ENCODE measurements at places on chromosomes 5 and 9.

- DNase-seq: no peak
Observed at GRCh38 chr5:10481241-10481935, 39.7 kb downstream of the ROPN1L start.

GRCh38 chr5:124253203-124253810, 493.1 kb downstream of the ZNF608 start:
- no peak for DNase-seq

DNA sequence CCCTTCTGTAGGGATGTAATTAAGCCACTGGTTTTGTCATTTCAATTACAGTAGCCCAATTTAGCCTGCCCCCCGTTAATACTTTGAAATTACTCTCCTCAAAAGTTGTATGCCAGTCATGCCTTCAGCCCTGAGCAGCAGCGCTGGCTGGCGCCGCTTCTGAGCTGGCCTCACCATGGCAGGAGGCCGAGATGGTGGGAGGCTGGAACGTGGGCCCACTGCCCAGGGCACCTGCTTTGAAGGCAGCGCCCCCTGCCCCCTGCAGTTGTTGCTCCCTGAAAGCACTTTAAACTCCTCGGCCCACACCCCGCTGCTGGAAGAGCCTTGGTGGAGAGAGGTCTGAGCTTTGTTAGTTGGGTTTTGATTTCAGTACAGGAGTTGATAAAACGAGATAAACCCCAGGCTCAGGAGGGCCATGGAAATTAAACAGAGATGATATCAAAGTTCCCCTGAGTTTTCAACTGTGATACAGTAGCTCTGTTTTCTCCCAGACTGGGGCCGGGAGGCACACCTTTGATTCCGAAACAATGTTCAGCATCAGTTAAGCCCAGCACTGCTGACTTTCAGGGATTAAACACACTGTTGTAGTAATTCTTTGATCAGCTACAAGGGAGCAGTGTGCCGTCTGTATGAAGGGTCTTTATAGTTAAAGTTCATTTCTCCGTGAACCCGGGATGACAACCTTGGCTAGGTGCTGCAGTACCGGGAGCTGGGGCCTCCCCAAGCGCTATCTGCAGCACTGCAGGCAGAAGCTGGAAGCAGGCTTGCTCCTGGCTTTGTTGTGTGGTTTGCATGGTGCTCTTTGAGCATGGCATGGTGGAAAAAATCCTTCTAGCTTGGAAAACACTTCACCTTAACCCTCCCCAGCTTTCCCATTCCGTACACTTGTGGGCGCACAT, 9.5 kb downstream of the MVB12B start:
- no peak for DNase-seq

GRCh38 chr5:109370343-109370742, 39.4 kb downstream of the PJA2 start:
- DNase-seq: no peak

DNA sequence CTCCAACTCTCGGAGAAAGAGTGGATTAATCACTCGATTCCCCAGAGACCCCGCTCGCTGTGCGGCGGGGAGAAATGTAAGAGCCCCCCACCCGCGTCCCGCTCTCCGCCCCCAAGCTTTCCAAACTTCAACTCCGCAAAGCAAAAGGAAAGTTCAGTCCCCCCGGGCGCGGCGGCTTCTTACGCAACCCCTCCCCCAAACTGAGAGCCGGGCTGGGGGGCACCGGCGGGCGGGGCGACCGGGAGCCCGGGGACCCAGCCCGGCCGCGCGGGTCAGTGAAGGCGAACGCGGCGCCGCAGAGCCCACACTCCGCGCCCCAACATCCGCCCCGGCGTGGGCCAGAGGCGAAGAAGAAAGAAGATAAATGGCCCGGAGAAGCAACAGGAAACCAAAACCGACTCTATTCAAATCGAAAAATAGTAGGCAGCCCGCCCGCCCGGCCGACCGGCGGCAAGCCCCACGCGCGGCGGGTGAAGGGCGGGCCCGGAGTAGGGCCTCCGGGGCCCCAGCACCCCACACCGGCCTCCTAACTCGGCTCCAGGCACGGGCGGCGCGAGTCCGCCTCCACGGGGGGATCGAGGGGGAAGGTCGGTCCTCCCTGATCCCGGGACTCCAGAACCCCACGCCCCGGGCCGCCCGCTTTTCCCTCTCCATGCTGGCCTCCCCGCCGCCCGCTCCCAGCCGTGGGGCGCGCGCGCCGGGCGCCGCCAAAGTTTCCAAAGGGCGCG, 720 bp downstream of the NOTCH1 start:
- DNase-seq: peak; percentile 75

DNA sequence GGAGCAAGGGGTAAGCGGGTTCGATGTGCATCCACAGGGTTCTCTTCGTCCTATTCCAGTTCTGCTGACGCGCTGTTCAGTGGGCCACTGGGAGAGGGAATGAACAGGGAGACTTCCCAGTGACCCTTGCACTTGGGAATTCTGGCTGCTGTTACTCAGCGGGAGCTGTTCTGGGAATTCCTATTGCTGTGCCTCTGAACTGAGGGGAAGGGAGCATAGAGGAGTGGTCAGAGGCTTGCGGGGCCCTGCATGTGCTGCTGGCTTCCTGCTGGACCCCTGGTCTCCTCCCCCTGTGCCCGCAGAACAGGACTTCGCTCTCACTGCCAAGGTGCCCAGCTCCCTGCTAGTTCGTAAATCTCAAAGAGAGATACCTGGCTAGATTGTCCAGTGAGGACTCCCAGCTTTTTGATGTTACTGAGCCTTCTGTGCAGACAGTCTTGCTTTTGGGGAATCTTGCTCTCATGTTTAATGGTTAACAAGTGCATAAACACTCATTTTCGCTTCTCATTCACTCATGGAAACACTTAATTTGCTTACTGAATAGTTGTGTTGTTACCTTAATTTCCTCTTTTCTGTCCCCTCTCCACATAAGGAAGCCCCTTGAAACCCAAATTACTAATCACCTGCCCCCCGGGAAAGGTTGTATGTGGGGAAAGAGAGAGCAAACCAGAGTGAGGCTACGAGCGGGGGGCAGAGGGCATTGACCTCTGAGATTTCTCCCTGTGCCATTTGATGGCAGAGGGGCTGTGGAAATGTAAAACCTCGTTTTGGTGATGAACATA, 5.9 kb downstream of the TRIO start:
- no peak for DNase-seq

- no peak for DNase-seq
Observed at GRCh38 chr5:159764283-159765134, 151.8 kb upstream of the ADRA1B start.

DNA sequence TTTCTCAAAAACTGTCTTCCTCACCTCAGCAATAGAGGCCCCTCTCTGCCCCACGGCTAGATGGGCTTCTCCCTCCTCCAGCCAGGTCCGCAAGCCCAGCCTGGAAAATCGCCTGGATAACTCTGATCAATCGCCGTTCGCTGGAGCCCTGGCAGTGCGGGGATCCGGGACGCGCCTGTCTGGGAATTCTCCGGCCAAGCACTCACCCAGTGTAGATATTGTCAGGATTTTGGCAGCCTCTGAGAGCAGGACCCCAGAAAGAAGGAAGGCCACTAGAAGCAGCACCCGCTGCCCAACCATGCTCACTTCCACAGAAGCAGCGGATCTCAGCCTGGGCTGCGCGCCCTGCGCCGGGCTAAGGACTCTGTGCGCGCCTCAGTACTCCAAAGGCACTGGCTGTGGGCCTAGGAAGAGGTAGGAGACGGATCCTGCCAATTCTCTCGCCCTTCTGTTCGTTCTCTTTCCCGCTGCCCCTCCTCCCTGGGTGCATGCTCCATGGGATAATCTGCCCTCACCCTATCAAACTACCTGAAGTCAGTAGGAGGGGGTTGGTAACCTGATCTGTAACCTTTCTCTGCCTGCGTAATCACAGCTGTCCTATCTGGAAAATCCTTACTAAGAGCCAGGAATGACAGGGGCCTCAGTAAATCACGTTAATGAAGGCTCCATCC, at the start of gene UGT3A1:
Gene UGT3A1, minus strand, starts transcription at position 450 of the 671 bp plus-strand sequence. Its CDS starts 150 bp downstream, at position 300.
- DNase-seq: no peak

- no peak for DNase-seq
Observed at GRCh38 chr9:110351009-110351467, 13.4 kb upstream of the TXNDC8 start.

GRCh38 chr5:176944268-176944667, 45.1 kb upstream of the HK3 start:
- no peak for DNase-seq

DNA sequence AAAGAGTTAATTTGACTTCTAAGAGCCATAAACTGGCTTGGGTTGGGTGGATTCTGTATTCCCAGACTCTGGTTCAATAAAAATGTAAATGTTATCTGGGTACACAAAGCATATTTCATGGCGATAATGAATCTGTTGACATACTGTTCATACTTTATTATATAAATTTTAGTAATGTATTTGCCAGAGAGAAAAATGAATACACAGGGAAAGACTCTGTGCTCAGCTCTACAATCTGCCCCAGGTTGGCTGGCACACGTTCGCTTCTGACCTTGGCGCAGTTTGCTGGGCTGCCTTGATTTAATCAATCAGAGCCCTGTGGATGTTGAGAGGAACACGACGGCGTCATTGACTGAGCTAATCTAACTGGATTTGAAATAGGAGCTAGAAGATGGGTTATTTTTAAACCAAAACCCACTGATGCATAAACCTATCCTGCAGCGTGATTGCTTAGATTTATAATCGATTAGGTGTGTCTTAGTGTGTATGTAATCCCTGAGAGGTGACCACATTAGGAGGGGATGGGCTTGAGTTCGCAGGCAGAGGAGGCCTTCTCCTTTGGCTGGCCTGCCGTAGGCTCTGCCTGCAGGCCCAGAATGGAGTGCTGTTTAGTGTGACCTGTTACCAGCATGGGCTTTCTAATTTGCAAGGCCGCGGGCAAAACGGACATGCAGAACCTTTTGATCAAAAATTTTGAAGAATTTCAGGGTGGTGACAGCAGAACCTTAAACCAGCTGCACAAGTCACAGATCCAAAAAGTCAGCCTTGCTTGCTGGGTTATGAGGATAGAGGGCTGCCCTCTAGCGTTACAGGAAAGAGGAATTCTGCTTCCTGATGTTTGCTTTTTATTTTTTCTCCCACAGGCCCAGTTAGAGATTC, 3.9 kb upstream of the ADCY2 start:
- DNase-seq: no peak

DNA sequence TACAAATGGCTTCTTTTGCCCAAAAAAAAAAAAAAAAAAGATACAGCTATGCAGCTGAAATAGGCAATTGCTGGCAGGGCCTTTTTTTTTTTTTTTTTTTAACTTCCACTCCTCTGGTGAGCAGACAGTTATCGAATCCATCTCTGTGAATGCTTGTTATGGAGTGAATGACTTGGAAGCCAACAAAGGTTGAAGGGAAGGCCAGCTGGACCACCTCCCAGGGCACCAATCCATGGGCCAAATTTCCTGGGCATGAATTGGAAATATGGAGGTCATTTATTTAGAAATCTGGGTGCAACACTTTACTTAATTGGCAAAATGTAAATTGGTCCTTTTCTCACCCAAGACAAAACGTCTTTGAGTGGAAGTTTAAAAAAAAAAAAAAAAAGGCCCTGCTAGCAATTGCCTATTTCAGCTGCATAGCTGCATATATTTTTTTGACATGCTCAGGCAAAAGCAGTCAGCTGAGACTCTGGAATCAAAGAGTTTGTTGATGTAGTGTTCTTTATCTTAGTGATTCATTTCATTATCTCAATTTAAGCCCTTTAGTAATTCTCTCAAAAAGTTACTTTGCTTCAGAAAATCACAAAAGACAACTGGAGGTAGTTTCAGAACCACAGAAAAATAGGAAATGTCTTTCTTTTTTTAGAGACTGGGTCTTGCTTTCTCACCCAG, 392.2 kb upstream of the KLF4 start:
- no peak for DNase-seq

DNA sequence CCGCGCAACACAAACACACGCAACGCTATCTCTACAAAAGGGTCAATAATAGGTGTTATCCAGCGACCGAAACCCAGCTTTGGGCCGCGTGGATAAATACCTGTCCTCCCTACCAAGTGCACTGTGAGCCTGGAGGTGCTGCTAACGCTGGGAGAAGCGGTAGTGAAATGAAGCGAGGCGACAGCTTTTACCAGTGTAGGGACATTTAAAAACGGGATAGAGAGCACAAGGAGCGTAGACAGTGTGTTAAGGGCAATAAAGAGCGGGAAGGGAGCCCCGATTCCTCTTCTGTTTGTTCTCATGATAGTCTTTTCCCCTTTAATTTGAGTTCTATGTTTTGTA, 421 bp upstream of the DEPDC1B start:
- no peak for DNase-seq

GRCh38 chr5:38692346-38692745, 135.9 kb upstream of the LIFR start:
- no peak for DNase-seq

DNA sequence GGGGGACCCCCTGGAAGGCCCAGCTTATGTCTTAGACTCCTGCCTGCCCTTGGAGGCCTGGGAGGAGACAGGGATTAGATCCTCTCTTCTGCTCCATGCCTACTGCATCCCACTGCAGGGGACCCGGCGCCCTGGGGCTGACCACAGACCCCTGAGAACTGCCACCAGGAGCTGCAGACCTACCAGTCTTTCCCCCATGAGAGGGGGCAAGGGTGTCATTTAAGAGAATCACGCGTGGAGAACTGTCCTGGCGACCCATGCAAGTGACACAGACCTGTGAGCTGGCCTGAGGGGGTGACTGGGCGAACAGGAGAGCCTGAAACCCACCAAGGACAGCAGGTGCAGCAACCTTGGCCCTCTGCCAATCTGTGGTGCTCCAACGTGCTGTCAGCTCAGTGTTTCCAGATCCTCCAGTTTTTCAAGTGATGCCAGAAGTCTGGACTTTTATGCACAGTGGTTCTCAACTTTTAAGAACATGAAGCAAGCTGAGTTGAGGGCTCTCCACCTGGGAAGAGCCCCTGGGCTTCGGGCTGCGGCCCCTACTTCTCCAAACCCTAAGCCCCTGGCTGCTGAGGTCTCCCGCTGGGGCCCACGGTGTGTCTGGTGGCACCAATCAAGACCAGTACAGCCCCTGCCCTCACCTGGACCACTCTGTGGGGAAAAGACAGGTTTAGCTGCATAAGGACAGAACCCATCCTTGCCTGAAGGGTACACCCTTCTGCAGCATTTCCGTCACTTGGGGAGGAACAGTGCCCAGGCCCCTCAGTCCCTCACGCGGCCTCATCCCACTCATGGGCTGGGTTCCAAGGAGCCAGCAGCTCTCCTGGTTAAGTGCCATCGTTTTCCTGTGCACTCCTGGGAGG, 18.2 kb downstream of the GFPT2 start:
- no peak for DNase-seq

GRCh38 chr9:96305171-96305570, 3.2 kb upstream of the HSD17B3 start:
- no peak for DNase-seq

DNA sequence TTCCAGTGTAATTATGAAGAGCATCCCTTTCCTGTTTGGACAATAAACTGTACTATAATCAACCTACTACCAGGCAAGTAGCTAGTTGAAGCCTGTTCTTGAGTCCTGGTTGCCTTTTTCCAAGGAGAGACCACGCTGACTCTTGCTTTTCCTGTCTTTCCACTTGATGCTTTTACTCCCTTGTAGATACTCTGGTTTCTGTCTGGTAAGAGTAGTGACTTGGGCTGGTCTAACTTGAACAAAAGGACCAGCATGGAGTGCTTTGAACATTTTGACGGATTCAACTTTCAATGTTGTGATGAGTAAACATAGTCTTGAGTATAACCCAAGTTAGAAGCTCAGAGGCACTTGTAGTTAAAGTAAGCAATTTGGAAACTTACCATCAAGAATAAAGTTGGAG, 464.3 kb downstream of the GADD45G start:
- DNase-seq: no peak

All from stimulated activated naive CD8-positive, alpha-beta T cell treated with anti-CD3 and anti-CD28 coated beads, Interleukin-15, Interleukin-2, amounts not matched to agents 100 U/mL and 50 U/mL, for 24 hours (primary cell).